ELR (cell line): ENCODE measurements at places on chromosomes 1 and 21.

DNA sequence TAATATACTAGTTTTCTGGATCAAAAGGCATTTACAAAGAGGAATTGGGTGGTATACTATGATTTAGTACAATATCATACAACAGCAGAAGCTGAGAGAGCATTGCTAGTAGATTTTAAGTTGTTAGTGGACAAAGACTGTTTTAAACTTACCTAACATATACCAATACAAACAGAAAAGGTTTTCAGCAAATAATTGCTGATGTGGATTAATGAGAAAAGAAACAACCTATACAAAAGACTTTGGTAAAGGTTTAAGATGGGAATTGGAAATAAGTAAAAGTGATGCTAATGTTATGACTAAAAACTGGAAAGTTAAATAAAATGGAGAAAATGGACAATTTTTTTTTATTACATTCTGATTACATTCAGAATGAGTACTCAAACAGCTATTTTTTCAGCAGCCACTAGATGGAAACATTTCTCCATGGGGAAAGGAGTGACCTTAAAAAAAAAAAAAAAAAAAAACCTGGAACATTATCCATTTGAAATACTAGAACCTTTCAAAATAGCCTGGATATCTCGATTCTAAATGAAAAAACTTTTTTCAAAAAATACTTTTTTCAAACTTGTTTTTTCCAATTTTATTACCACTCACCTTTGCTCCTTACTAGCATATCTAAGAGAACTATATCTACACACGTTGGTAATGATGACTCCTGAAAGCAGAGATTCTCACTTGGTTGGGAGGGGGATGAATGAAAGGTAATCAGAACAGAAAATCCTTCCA lies 55.4 kb downstream of the EPRS1 start:
- DNase-seq: peak; percentile 68

DNA sequence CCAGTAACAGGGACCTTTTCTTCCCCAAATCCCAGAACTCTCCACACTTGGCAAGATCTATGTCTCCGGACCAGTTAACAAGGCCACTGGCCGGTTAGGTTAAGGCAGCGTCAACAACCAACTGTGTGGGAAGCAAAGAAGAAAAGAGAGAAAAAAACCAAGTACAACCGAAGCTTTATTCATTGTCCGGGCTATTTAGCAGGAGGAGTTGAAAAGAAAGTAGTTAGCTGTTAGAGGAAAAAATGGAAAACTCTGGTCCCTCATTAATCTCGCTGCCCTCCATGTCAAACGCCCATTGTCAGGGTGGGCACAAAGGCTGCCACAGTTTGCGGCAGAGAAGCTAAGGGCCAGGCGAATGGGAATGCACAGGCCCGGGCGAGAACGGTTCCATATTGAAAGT lies 49.3 kb upstream of the GRIK3 start:
- no peak for DNase-seq

DNA sequence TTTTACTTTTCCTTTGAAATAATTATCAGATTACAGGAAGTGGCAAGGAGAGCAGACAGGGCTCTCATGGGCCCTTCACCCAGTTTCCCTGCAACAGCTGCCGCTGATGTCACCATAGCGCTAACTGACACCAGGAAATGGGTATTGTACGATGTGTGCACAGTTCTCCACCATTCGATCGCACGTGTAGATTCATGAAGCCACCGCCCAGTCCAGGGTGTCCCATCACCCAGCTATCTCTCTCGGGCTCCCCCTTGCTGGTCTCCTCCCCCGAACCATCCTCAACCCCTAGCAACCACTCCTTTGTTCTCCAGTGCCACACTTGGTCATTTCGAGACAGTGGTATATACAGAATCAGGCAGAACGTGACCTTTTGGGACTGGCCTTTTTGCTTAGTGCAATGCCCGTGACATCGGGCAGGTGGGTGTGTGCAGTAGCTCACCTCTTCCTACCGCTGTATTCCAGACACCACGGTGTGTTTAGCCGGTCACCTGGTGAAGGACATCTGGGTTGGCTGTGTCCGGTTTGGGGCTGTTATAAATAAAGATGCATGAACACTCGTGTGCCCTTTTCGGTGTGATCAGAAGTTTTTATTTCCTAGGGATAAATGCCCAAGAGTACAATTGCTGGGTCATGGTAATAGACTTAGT lies 118.4 kb downstream of the CRYAA start:
- no peak for DNase-seq

GRCh38 chr1:8597455-8597854 lies 220.0 kb downstream of the RERE start:
- no peak for DNase-seq

- DNase-seq: peak; percentile 76
Observed at GRCh38 chr21:38159355-38159754, 97.4 kb upstream of the KCNJ15 start.

- no peak for DNase-seq
Observed at GRCh38 chr1:232653789-232654188, 23.9 kb upstream of the SIPA1L2 start.

- peak; percentile 66 for DNase-seq
Observed at GRCh38 chr1:78104322-78104721, 58.6 kb downstream of the GIPC2 start.

GRCh38 chr1:50488356-50488755 lies 65.1 kb upstream of the DMRTA2 start:
- no peak for DNase-seq
